ENCODE measurements at places on chromosomes 3 and 15. TPM values are rescaled to one million over a fixed set of nuclear protein-coding genes. Genes with fewer than 3 reads are reported as not detected.

The MKRN3 gene
- polyA plus RNA-seq = 1.2 TPM

The TMCO5A gene
- polyA plus RNA-seq = not detected

The TAGLN3 gene
- 2.3 TPM for polyA plus RNA-seq

The SCAMP5 gene
- polyA plus RNA-seq = 23.9 TPM

The IFT80 gene
- polyA plus RNA-seq = 66.8 TPM

The EFCAB12 gene
- polyA plus RNA-seq = 4.2 TPM

The TP63 gene
- polyA plus RNA-seq = 2.0 TPM

The OR5AC2 gene
- polyA plus RNA-seq = not detected

DNA sequence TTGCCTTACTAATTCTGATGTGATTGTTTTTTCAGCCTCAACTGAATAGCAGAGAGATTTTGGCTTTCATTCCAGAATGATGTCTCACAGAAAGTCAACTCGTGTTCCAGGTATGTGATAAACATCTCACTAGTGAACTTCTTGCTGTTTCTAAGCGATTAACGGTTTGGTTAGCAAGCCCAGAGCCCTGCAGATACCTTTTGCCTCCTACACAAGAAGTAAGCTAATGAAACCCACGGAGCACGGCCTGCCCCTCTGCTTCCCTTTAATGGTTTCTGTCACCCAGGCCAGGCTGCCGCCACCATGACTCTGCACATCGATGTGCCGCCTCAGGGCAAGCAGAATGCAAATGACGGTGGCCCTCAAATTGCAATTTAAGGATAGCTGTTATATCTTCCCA lies 155.9 kb upstream of the ICE2 start:
- no peak for DNase-seq

DNA sequence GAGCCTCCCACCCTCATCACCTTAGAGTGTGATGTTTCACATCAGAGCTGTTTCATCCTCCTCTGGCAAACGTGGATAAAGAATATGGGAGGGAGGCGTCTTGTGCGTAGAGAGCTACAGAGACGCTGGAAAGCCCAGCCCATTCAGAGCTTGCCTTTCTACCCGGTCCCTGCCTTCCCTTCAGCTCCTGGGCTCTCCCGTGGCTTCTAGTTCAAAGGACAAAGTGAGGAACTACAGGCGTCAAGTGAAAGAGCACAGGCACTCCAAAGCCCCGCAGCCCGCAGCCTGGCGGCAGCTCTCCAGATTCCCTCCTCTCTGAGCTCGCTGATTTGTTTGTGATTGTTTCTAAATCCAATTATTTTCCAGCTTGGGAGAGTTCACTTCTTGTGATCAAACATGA lies 197.1 kb upstream of the IGF1R start:
- DNase-seq = no peak

- DNase-seq = no peak
Measured at GRCh38 chr15:52466134-52466701, 62.5 kb downstream of the MYO5A start.

DNA sequence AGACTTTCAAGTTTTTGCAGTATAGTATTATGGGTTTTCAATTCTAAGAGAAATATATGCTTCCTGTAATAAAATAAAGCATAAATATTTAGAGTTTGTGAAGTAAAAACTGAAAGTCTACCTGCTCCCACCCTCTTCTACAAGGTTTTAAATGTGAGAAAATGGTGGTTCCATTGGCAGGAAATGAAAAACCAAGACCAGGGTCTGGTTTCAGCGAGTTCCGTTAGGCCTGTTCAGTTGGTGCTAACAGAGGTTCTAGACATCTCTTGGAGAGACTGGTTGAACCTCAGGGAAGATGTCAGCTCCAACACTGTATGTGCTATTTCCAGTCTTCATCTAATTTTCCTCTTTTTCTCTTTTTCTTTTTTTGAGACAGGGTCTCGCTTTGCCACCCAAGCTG lies 11.8 kb upstream of the MYO1E start:
- no peak for DNase-seq

DNA sequence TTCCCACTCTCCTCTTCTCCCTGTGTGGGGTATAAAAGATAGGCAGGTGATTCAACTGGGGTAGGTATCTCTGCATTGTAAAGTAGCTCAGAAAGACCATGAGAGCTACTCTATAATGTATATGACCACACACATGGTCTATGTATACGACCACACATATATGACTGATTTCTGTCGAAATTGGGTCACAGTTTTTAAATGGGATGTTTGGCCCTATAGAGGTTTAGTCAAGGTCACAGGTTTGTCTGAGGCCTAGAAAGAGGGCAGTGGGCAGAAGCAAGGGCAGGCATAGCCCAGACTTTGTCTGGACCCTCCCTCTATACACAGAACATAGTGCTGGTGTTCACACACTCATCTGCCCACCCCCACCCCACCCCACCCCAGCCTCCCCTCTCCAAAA lies 4.4 kb downstream of the LAMP3 start:
- DNase-seq = no peak

DNA sequence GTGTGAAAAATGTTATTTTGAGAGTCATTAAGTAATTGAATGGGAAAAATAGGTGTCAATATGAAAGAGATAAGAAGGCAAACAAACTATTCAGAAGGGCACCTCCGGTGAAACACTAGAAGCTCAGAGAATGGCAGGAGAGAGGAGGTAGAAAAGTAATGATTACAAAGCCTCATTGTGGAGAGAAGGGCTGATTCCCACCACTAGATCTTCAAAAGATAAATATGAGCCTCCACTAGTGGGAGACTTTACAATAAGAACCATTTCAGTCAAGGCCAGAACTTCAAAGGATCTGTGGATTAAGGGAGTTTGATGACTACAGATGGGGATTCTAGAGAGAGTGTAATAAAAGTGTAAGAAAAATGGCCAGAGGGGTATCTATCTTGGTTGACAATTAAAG lies 535.6 kb downstream of the NLGN1 start:
- DNase-seq = no peak

DNA sequence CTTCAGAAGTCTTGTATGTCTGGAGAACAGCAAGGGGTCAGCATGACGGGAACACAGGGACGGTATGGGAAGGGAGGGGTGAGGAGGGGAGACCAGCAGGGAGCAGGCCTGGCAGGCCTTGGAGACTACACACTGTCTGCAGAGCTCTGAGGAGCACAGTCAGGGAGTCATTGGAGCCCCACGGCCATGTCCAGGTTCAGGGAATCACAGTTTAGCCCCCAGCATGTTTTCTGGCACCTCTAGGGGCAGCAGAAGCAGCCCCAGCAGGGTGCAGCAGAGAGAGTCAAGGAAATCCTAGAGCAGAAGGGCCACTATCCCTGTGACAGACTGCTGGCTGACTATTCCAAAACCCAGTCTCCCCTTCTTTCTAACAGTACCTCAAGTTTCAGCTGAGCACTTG lies 3.2 kb downstream of the LAMP3 start:
- no peak for DNase-seq

GRCh38 chr3:10551139-10551538 lies 45.8 kb upstream of the ATP2B2 start:
- no peak for DNase-seq
